Right forelimb (tissue), 1 donor: ENCODE measurements at places on chromosomes 16 and 17.

- DNase-seq: peak; percentile 69
These were observed 128.8 kb downstream of the ASIC2 start for GRCh38 chr17:33164169-33164881.

DNA sequence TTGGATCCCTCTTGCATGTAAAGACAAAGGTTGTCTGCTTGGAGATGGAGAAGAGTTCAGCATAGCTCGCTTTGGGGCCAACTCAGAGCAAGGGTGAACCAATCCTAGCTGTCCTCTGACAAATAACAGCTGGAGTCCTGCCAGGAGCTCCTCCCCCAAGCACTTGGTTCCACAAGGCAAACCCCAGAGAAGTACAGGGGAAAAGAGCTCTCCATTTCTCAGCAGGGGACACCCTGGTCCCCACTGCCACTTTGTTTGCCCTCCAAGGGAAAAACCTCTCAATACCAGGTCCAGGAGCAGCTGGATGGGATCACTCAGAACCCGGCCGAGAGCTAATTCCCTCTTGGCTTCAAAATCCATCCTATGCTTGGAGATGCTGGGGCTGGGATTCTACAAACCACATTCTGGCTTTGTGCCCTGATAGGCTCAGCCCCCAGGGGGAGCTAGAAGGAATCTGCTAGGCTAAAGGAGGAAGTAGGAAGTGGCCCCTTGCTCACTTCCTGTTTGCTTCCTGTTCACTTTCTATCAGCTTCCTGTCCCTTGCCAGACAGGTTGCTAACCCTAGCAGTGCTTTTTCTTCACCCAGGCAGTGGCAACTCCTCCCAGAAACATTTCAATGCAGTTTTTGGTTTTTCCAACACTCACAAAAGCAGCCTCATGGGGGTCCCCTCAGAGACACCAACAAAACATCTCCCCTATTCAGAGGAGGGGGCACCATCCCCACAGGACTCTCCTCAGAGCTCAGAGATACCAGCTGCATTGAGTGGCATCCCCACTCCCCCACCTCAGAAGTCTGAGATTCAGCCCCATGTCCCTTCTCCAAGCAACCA, 30.7 kb downstream of the CDRT4 start:
- DNase-seq: no peak

GRCh38 chr16:3935921-3936320, 55.4 kb upstream of the CREBBP start:
- no peak for DNase-seq

- no peak for DNase-seq
These were observed 23.4 kb downstream of the DCAF7 start for GRCh38 chr17:63573634-63574033.

DNA sequence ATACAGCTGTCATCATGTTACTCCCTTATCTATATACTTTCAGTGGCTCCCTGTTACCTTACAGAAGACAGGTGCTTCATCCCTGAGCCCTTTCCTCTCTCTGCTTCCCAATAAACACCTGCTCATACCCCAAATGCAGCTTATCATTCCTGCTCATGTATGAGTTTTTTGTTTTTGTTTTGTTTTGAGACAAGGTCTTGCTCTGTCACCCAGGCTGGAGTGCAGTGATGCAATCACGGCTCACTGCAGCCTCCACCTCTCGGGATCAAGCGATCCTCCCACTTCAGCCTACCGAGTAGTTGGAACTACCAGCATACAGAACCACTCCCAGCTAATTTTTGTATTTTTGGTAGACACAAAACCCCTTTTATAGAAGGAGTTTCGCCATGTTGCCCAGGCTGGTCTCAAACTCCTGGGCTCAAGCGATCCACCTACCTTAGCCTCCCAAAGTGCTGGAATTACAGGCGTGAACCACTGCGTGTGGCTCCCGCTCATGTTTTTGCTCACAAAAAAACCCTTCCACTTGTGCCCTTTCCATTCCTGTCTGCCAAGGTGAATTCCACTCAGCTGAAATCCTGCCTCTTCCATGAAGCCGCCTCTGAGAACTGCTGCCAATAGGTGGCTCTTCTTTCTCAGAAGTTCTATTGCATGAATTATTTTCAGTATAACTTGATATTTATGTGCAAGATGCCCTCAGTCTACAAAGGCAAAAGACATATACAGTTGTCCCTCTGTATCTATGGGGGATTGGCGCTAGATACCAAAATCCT, 7.9 kb upstream of the RNF157 start:
- peak; percentile 34 for DNase-seq

- no peak for DNase-seq
These were observed 2.0 kb upstream of the HSD17B2 start for GRCh38 chr16:82033006-82033405.

GRCh38 chr16:3215601-3216262, 19.2 kb downstream of the ZNF200 start:
- no peak for DNase-seq

- no peak for DNase-seq
These were observed 28.2 kb downstream of the SLC39A11 start for GRCh38 chr17:73064084-73064938.

DNA sequence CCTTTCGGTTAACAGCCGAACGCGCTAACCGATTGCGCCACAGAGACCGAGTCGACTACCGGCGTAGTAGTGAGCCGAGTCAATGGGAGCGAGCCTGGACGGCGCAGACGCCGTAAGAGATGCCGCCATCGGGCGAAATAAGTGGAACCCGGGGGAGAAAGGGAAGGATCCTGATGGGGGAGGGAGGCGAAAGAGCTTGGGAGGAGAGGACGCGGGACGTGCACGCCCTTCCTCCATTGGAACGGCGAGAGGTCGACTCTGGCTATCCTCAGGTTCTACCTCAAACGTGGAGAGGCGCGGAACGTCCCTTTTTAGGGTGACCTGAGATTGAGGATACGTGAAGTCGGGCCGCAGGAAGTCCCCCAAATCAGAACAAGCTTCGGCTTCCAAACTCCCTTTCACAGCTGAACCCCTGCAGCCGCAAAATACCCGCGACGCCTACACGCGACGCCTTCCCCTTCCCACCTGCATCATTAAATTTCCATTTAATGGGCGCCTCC, 683 bp upstream of the PSMB3 start:
- DNase-seq: peak; percentile 94
